ENCODE measurements at places on chromosomes 1 and 21.

DNA sequence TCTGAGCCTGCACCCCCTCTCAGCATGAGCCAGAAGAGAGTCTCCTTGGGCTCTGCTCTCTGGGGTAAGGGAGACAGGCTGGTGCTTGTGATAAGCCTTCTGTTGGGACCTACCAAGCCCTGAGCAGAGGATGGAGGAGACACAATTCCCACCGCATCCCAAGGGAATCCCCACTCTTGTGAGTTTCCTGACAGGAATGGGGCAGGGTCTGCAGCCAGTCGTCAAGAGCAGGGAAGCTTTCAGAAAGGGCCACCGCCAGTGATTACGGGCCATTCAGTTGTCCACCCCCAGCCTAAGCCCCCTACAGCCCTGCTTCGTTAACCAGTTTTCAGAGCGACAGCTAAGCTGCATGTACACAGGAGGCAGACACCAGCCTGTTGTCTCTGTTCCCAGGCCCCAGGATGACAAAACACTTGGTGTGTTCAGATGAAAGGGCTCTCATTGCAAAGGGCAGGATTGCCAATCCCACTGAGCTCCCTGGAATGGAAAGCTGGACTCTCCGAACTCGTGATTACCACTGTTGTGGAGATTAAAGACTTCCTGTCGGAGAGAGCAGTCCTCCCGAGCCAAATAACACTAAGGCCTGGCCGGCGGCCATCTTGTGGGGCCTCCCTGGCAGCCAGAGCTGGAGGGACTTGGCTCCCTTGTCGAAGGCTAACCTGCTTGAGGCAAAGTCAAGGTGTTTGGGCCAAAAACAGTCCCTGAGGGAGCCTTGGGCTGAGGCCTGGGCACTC, 37.4 kb upstream of the SLC30A1 start:
- DNase-seq, result no peak

DNA sequence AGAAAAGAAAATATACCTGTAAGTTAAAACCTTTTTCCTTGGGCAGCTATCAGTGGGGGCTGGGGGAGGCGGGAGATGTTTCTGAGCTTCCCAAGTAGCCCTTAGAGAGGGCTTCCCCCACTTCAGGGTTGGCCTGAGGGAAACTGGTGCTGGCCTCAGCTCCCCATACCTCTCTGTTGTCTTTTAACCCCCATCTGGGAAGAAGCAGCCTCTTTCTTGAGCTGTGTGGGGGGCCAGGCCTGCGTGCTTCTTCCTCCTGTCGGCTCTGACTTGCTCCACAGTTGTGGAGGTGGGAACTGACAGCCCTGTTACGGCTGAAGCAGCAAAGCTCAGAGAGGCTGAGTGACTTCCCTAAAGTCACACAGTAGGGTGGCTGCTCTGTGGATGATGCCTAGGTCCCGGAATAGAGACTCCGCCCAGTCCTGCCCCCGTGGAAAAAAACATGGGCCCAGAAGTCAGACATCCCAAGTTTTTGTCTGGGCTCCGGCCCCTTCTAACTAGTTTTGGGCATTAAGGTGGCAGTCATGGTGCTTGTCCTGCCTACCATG, 55.2 kb downstream of the ATP5PO start:
- DNase-seq, result no peak

DNA sequence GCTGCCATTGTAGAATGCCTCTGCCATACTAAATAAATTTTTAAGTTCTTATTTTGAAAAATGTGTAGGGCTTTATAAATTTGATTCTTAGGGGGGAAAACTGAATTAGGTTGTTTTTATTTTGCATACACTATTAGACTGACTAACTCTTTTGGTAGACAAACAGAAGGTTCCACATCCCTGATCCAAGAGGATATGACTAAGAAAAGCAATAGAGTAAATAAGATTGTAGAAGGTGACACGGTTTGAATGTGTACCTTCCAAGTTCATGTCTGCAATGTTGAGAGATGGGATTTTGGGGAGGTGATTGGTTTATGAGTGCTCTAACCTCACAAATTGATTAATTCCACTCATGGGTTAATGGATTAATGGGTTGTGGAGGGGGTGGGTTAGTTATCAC, 127.9 kb downstream of the GLUL start:
- no peak for DNase-seq

- DNase-seq, result no peak
These were observed 86.0 kb downstream of the SIM2 start for GRCh38 chr21:36784947-36785346.

- no peak for DNase-seq
These were observed 19.8 kb downstream of the ERRFI1 start for GRCh38 chr1:8006037-8006963.

All from GM03348 (cell line).